ENCODE measurements at places on chromosomes 1 and 21.

GRCh38 chr1:119448127-119448511, 33.2 kb downstream of the HSD3B2 start:
- no peak for DNase-seq

- DNase-seq = no peak
Measured at GRCh38 chr1:171754353-171754705, 12.5 kb upstream of the VAMP4 start.

GRCh38 chr1:185292237-185292636, 24.8 kb downstream of the IVNS1ABP start:
- DNase-seq = no peak

DNA sequence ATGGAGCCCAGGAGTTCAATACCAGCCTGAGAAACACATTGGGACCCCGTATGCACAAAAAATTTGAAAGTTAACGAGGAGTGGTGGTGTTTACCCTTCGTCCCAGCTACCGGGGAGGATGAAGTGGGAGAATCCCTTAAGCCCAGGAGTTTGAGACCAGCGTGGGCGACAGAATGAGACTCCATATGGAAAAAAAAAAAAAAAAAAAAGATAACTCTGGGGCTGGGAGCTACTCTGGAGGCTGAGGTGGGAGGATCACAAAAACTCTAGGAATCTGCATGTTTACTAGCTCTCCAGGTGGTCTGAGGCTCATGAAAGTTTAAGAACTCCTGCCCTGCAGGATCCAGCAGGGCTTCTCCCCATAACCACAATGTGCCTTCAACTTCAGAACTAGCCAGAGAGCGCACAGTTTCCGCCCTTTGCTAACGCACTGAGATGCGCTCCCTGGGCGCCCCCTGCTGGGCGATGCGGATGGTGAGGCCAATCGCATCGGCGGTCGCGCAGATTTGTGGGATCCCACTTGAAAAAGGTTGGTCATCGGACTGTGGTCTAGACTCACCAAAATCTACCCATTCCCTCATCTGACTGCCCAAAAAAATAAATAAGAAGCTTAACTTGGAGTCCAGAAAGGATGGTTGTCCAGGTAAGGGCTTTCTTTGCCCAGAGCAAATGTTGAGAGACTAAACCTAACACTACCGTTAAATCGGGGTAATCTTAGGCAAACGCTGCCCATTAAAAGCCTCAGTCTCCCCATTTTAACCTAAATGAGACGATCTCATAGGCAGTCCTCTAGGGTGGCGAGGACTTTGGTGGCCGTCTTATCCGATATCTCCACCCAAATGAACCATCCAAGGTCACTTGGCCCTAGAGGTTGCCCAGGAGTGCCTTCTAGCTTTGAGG, 8.8 kb downstream of the ZNF683 start:
- no peak for DNase-seq

GRCh38 chr1:88276163-88276562, 407.9 kb upstream of the PKN2 start:
- DNase-seq = no peak

GRCh38 chr1:19668888-19669287, 4.2 kb downstream of the HTR6 start:
- DNase-seq = no peak

DNA sequence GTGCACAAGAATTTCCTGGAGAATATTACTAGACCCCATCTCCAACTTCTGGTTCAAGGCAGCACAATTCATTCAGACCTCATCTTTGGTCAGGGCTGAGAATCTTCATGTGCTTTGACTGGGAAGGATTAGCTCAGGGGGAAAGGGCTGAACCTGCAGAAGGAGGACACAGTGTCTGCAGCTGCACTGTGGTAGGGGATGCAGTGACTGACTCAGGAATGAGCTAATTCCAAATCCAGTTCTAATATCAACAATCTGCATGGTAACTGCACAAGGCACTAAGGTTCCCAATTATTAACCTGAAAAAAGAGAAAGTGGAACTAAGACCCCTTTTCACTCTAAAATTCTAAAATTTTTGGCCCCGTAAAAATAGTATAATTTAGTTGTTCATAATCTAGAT, 31.6 kb downstream of the TTLL7 start:
- DNase-seq = no peak

DNA sequence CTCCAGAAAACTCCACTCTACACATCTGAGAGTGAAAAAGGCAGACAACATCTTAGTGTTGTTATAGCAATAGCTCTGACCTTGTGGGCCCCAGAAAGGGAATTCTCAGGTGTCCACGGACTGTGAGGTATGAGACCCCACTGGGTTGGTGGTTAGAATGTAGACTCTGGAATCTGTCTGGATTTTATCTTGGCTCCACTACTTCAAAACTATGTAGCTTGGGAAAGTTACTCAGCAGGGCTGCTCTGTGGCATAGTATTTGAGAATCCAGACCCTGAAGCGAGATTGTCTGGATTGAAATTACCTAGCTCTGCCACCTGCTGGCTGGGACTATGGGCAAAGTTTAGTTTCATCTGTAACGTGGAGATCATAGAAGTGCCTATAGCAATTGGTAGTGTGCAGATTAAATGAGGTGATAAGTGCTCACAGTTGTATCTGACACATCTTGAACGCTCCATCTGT, 25.8 kb downstream of the PRDM2 start:
- no peak for DNase-seq

- no peak for DNase-seq
Measured at GRCh38 chr1:110390096-110390495, 730 bp downstream of the SLC16A4 start.

DNA sequence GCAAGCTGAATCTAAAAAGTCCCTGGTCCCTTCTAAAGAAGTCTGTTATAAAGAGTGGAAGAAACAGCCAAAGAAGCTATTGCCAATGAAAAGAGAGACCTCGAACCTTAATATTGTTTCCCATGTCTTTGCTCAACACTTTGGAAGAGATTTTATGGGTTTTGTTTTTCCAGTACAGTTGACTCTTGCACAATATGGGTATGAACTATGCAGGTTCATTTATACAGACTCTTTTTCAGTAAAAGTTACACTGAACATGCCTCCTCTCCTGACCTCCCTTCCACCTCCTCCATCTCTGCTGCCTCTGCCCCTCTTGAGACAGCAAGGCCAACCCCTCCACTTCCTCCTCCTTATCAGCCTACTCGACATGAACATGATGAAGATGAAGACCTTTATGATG, 332.5 kb downstream of the SETD4 start:
- no peak for DNase-seq

DNA sequence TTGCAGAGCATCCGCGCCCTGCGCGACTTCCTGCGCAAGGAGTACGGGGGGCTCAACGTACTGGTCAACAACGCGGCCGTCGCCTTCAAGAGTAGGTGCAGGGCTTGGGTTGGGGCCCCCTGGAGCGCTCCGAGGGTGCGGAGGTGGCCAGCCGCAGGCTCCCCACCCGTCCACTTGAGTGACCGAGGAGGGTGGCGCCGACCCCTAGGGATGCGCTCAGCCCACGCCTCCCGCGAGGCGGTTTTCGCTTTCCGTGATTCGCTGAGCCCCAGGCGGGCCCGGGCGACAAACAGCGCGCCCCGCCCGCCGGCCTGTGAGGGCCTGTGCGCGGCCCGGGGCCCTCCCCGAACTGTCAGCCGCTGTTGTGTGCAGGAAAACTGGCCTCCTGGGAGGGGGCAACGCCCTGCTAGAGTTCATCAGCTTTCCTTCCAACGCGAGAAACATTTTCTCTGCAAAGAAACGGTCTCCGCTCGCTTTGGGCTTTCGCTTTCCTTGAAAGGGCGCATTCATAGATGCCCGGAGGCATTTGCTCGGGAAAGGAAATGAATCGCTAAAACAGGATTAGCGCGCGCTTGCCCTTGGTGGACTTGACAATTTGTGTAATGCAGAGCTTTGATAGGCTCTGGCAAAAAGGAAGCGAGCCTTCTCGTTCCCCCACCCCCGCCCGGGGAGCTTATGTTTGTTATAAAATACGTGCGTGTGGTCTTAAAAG, 668 bp downstream of the CBR3 start:
- peak; percentile 81 for DNase-seq
